ENCODE measurements at places on chromosomes 12 and 14. TPM values are rescaled to one million over a fixed set of nuclear protein-coding genes. Genes with fewer than 3 reads are reported as not detected.

DNA sequence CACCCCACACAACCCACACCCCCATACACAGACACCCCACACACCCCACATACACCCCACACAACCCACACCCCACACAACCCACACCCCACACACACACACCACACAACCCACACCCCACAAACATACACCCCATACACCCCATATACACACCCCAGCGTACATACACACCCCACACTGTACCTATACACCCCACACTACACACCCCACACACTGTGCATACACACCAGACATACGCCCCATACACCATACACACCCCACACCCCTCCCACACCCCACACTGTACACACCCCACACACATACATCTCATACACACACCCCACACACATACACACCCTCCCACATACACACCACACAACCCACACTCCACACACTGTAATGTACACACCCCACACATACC is 80.2 kb downstream of the NOC4L start:
- no peak for DNase-seq

GRCh38 chr12:98618952-98619351 is 25.5 kb downstream of the SLC25A3 start:
- no peak for DNase-seq

Gene CLEC7A
- polyA plus RNA-seq: 3.2 TPM

DNA sequence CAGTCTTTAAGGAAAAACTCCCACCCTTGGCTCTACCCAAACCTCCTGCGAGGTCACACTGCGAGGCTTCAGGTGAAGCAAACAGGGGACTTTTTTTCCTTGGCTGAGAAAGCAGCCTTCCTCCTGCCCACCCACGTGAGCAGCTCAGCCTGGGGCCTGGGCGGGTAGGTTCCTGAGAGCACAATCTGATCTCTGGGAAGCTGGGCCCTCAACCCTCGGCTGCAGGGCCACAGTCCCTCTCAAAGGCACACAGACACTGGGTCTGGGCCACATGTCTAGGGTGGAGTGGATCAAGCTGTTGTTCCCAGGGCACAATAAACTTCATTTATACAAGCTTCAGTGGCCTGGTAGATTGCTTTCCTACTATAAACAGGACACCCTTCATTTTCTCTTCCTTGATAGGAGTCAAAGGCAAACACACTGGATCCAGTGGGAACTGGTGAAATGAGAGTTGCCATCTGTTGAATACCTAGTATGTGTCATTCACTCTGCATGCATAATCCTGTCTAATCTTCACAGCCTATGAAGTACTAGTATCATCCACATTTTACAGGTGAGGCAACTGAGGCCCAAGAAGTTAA is 41.3 kb upstream of the PNMA1 start:
- DNase-seq: no peak

DNA sequence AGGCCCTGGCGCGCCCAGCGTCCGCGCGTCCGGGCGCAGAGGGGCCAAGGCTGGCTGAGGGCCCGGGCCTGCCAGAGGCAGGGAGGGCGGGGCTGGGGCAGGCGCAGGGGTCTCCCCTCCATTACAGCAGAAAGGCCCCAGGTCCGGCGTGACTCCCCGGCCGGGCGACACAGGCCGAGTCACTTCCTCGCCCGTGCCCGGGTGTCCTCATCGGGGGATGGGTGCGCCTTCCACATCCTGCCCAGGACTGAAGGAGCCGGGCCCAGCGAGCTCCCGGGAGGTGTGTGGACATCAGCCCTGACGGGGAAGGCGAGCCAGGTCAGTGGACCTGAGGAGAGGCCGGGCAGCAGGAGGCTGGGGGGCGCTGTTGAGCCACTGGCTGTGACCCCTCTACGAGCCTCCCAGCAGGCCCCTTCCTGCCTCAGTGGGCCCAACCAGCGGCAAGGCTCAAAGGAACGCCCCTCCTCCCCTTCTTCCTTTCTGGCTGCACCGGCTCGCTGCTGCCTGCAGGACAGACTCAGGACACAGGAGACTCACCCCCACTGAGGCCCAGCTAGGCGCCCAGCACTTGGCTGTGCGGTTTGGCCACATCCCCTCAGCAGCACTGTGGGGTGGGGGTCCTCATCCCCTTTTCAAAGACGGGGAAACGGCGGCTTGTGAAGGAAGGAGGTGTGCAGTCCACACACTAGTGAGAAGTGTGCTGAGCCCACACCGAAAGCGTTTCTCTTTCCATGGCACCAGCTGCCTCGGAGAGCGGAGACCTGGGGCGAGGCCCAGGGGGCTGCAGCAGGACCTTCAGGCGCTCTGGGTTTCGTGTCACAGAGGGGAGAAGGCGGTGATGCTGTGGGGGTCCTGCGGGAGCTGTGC is 606 bp downstream of the TNFAIP2 start:
- DNase-seq: peak; percentile 58

DNA sequence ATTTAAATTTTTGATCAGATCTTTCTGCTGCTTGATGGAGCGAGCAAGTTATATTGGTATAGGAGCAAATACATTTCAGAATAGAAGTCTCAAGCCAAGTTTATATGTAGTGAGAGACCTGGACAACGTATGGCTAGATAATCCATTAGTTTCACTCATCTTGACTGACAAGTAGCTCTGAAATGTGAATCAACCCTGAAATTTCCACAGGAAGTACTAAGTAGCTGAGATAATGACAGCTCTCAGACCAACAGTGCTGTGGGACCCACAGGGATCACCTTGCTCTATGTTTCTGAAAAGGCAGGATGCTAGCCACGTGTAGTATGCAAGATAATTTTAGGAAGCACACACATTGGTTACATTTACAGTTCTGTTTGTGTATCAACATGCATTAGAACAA is 258.6 kb upstream of the FOXN3 start:
- DNase-seq: no peak

DNA sequence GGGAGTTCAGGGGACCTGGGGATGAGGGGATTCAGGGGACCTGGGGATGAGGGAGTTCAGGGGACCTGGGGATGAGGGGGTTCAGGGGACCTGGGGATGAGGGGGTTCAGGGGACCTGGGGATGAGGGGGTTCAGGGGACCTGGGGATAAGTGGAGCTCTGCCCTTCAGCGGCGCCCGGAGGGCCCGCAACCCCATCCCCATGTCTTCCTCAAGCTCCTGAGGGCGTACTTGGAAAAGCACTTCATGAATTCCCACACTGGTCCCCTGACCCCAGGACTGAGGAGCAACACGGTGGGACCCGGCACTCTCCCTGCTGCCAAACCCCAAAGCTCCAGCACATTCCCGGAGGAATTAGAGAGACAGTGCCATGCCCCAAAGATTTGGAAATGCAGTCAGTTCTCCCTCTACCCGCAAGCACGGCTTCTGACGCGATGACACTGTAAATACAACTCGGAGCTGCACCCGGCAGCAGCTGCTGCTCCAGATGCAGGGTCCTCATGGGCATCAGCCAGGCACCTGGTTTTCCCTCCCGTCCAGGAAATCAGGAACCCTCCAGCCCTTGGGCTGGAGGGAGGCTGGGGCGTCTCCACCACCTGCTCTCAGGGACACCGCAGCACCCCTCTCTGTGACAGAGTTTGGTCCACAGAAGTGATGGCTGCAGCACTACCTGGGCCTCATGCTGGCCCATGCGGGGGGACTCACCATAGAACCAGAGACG is 32.8 kb upstream of the C14orf180 start:
- DNase-seq: no peak

- no peak for DNase-seq
Measured at GRCh38 chr12:105092336-105092735, 8.1 kb upstream of the ALDH1L2 start.

Measured in muscle of arm (tissue), 14 donors.